CD4-positive, alpha-beta T cell treated with Interleukin-15 for 4 hours (primary cell): ENCODE measurements at places on chromosomes 1 and 21.

GRCh38 chr1:209328196-209328595 is 255.3 kb upstream of the CAMK1G start:
- DNase-seq, result no peak

GRCh38 chr1:37931102-37931360 is 15.8 kb downstream of the INPP5B start:
- peak; percentile 2 for DNase-seq

DNA sequence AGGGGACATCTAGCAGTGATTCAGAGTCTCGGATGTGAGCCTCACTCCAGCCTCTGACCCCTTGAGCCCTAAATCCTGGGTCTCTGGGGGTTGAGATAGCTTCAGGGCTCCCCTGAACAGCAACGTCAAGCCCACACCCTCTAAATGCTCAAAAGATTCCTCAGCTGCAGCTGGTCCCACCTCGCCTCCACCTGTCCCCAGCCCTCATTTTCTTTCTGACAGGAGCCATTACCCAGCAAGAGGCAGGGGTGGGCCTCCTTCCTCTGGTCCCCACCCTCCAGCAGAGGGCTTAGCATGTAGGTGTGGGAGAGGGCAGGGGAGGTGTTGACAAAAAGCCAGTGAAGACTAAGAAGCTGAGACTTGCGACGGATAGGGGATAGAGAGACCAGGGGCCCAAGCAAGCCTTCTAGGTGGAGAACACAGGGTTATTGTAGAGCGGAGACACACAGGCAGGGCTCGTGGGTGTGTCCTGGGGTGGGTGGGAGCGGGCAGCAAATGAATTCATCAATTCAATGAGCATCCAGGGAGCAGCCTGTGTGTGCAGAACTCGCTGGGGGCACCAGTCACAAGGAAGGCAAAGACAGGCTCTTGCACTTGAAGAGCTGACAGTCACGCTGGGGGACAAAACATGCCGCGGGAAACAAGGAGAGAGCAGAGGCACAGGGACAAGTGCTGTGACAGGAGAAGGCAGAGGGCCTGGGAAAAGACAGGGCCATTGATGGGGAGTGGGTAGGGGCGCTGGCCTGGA is 48.9 kb upstream of the GOLT1A start:
- no peak for DNase-seq

- DNase-seq, result no peak
Measured at GRCh38 chr21:27570306-27570868, 603.5 kb upstream of the ADAMTS5 start.

GRCh38 chr21:34635307-34635706 is 20.4 kb upstream of the RCAN1 start:
- no peak for DNase-seq

- no peak for DNase-seq
Measured at GRCh38 chr1:48229317-48229716, 6.8 kb downstream of the SLC5A9 start.

- DNase-seq, result no peak
Measured at GRCh38 chr1:210262167-210262896, 29.7 kb downstream of the SERTAD4 start.

DNA sequence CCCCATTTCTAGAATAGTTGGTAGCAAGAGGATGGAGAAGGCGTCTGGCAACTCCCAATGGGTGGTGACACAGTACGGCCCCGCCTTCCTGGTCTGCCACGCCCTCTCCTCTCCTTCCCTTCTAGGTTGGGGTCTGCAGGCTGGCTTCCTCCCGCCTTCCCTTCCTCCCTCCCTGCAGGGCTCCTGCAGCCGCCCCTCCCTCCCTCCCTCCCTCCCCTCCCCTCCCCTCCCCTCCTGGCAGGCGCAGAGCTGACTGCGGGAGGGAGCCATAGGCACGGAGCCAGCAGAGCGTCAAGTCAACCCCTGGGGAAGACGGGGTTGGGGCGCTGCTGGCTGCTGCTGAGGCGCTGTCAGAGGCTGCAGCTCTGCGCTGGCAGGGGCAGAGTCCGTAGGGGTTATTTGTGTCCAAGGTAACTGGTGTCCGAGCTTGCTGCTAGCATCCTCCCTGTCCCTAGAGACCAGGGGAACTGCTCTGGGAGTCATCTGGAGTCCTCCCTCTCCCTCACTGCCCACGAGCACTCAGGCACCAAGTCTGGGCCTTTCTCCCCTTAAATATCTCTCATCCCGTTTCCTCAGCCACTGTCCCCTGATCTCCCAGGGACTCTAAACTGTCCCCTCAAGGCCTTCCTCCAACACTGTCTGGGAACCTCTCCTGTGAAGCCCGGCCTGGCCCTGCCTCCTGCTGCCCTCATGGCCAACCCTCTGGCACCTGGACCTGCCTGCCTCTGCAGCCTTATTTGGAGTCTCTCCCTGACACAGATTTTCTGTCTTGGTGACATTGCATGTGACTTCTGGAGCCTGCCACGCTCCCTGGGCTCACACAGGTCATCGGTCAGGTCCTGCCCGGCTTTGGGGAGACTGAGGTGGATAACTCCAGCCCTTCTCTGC is 57.4 kb upstream of the ACOT11 start:
- no peak for DNase-seq

DNA sequence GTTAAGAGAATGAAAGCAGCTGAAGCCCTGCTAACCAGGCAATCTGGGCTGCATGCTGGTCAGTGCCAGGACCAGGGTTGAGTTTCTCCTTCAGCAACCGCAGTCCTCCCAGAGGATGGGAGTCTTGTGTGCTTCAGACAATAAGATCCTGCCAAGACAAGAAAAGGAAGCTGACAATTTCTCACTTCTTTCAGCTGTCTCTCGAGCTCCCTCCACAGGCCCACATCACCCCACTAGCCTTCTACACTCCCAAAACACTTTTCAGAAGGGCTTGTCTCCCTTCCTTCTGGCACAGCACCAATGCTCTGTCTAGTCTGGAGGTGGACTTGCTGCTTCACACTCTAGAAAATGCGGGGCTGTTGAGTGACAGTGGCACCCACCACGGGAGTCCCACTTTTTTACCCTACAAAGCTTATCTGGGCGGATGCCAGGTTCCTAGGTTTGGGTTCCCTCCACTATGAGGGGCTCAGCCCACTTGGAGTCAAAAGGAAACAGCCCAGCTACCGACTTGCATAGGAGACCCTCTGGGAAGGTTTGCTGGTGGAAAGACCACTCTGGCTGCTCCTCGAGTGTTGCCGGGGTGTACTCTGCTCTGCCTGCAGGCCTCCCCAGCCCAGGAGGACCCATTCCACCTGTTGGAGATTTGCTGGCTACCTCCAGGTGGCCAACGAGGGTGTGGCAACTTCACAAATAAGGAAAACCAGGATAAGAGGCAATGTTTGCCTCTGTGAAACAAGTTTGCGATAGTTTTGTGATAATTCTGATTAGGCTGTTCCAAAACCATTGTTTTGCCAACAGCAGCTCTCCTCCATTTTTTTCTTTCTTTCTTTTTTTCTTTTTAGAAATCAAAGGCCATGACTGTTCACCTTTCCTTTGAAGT is 68.9 kb downstream of the TENT5C start:
- peak; percentile 62 for DNase-seq

DNA sequence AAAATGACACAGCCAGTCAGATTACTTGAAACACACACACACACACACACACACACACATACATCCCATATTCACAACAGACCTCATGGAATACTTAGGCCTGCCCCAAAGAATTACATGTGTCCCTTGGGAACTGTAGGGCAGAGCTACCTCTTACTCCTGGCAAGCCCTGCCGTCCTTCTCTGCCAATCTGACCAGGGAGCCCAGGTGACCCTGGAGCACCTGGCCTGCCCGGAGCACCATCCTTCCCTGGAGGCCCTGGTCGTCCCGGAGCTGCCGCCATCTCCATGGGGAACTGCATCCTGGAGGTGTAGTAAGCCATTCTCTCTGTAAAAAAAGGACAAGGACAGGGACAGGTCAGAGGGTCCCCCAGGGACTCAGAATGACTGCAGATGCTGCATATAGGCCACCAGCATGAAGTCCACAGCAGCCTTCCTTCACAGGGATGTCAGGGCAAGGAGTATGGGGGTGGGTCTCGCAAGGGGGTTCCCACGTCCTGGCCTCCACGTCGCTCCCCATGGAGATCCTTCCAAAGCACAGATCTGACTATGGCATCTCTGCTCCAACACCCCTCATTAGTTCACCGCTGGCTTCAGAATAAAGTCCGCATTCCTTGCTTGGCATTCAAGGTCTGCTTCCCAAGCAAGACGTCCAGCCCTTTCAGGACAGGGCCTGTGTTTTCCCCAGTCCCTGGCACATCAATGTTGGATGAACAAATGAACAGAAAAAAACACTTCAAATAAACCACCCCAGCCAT is 9.2 kb upstream of the PEF1 start:
- DNase-seq, result no peak

DNA sequence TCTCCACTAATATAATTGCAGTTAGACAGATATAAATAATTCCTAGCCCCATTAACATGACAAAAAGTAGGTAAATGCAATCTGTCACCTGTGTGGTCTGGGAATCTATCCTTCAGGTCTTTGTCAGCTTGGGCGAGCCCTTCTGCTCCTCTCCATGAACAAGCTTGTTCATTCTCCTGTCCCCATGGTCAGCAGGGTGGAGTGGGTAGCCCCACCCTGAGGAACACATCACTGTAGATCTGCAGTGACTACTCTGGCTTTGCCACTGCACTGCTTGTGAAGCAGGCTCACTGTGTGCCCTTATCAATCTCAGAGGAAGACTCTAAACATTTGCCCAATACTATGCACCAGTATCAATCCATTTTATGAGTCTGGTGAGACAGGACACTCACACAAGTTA is 279.0 kb downstream of the MATN1 start:
- no peak for DNase-seq

DNA sequence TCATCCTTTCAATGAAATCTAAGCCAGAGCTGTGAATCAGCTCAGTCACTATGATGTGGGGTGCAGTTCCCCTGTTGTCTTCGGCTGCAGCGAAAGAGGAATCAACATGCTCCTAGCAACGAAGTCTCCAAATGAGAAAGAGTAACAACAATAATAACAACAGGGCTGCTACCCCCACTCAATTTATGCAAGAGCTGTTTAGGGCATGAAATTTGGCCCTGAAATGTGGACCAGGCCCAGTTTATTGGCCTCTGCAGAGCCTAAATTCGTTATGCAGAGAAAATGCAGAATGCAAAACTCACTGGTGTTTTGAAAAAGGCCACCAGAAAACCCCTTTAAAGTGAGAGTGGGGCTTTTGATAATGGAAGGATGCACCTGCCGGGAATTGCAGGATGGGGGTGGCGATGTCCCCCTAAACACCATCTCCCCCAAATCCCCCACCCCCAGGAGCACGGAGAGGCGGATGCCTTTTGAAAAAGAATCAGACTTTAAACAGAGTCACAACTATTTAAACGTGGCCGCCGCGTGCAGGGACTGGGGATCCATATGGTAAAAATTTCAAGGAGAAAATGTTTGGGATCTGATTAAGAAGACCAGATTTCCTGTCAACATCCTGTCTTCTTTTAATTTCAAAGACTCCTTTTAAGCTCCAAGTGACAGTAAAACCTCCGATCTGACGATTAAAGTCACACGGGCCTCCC is 1.9 kb downstream of the RUNX3 start:
- DNase-seq, result peak; percentile 46

DNA sequence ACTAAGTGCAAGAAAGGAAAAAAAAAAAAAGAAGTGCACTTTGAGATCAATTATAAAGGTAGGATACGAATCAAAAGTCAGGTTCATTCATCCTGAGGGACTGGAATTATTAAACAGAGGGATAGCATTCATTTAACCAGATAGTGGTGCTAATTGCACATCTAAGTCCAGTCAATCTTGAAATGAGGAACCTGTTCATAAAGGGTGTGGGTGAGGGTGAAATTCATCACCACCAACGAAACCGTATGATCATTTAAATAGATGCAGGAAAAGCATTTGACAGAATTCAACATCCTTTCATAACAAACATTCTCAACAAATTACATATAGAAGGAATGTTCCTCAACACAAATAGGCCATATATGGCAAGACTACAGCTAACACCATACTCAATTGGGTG is 5.6 kb downstream of the CTSS start:
- no peak for DNase-seq

DNA sequence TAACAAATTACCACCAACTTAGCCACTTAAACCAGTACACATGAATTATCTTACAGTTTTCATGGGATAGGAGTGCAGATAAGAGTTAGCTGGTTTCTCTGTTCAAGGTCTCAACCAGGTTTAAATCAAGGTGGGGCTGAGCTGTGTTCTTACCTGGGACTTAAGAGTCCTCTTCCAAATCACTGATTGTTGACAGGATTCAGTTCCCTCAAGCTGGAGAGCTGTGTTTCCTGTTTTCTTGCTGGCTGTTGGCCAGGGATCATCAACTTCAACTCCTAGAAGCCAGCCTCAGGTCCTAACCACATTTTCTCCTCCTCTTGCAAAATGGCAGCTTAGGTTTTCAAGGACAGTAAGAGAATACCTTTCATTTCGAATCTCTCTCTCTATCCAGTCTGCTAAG is 123.8 kb upstream of the CHRM3 start:
- DNase-seq, result no peak

GRCh38 chr1:234768569-234769283 is 158.7 kb upstream of the IRF2BP2 start:
- DNase-seq, result peak; percentile 48

- DNase-seq, result no peak
Measured at GRCh38 chr1:173122958-173123852, 72.5 kb upstream of the TNFSF18 start.

- no peak for DNase-seq
Measured at GRCh38 chr1:6960860-6961259, 175.6 kb downstream of the CAMTA1 start.

- DNase-seq, result no peak
Measured at GRCh38 chr21:37848721-37849490, 67.4 kb downstream of the KCNJ6 start.

DNA sequence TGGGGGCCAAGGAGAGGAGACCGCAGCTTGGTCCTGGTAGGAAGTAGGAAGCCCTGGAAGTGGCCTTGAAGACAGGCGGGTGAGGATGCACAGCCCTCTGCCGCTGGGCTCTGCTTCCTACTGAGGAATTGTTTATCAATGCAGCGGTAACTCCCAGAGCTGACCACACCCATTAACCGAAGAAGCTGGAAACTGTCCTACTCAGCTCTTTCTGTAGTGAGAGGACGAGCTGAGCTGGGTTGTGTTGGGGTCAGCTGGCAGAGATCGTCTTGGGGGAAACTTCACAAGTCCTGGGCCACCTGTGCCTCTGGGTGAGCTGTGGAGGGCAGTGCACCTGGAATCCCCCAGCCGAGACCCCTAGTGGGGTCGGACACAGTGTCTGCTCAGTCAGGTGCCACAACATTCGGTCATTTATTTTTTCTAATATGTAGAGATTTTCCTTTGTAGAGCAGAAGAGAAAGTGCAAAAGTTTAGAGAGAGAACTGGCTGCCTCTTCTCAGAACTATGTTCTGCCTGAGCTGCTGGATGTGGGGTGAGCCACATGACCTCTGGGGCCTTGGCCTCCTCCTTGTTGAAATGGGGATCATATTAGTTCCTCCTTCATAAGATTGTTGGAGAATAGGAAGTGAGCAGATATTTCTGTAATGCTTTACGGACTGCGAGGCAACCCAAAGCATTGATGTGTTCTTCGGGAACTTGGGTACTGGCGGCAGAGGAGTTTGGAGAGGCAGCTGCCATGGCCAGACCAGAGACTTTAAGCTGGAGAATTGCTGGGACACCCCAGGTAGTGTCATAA is 3.6 kb downstream of the NECAP2 start:
- DNase-seq, result no peak
